ENCODE measurements at places on chromosomes 4 and X.
A peak's percentile ranks its signal among the peaks of the same experiment; 100 is the strongest.

DNA sequence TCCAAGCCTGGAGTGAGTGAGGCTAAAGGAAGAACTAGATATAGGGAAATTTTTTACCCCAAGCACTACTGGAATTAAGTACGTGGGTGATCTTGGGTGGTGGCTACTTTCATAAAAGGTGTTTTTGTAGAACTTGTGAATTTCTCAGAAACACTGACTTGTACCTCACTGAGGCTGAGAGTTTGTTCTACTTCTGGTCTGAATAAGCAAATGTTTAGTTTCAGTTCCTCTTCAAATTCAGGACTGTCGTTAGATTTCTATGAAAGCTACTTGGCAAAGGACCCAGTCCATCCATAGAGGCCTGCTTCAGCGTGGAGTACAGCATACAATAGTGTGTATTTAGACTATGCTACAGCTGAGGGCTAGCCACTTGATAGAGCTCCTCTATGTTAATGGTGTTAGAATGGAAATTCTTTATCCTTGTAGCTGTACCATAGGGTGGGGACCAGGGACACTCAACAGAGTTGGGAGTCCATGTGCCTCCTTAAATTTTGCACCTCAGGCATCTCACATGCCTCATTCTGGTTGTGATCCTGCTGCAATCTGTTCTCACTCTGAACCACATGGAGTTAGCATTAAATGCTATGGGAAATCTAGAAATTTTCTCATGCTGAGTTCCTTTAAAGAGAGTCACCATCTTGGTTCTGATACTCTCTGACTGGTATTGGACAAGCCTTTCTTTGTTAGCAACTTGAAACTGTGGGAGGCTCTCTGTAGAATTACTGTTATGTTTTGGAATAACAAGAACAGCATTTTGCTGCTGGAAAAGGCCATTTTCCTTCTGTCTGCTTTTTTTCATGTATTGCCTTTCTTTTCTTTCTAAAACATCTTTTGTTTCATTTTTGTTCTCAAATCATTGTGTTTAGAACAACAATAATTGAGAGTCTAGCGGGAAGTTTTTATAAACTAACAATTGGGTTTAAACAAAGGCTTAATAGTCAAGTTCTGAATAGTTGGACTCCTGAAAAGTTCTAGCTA, 86.8 kb downstream of the PDGFRA start:
- DNase-seq: no peak

DNA sequence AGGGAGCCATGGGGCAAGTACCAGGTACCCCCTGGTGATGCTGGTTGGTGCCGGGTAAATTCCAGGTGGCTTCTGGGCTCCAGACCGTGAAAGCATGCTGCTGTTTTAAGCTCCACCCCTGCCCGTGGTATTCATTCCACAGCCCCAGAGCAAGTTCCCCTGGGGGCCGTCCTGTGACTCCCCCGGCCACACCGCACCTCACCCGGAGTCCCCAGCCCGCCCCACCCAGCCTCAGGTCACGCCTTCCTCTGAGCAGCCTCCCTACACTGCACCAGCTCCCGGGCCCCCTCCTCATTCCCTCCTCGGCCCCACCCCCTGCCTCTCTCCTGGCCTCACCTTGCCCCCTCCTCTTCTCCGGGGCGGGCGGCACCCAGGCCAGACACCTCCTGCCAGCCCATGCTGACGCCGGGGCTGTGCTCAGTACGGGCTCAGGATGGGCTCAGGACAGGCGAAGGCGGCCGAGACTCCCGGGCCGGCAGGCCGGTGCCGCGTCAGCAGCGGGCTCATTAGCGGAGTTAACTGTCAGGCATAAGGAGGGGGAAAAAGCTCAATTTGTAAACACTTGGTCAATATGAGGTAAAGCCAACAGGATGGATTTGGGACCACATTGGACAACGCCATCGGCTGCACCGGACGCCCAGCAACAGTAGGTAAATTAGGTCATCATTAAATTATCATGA, 127.4 kb downstream of the FAM53A start:
- DNase-seq: no peak

DNA sequence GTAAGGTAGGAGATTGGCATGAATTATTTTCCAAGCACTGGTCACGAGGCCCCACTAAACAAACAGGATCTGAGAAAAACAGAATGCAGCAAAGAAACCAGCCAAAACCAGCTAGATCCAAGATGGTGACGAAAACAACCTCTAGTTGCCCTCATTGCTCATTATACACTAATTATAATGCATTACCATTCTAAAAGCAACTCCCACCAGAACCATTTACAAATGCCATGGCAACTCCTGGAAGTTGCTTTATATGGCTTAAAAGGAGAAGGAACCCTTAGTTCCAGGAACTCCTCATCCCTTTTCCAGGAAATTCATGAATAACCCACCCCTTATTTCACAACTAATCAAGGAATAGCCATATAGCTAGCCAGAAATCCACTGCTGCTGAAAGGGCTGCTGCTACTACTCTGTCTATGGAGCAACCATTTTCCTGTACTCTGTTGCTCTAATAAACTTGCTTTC, 69.3 kb downstream of the ABCB7 start:
- no peak for DNase-seq

GRCh38 chrX:107894038-107894437, 68.4 kb downstream of the MID2 start:
- DNase-seq: peak; percentile 57

DNA sequence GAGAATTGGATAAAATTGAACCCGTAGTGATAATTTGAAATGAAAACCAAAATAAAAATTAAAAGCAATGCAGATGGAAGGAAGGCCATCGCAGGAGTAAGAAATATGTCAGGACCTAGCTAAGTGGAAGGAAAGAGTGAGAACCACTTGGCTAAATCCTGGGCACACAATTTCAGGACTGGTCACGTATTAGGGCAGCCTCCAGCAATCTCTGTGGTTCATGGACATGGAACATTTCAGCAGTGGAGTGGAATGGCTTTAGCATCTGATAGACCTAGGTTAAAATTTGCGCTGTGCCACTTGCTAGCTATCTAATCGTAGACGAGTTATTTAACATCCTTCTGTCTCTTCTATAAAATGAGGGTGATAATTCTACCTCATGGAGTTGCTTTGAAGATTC, 71.1 kb downstream of the DCK start:
- DNase-seq: no peak

Data from NCI-H1092 (cell line).